ENCODE measurements at places on chromosomes 4 and X.

GRCh38 chrX:138986866-138987265 is 275.3 kb upstream of the FGF13 start:
- no peak for DNase-seq

GRCh38 chr4:114384629-114385028 is 214.0 kb upstream of the UGT8 start:
- no peak for DNase-seq

DNA sequence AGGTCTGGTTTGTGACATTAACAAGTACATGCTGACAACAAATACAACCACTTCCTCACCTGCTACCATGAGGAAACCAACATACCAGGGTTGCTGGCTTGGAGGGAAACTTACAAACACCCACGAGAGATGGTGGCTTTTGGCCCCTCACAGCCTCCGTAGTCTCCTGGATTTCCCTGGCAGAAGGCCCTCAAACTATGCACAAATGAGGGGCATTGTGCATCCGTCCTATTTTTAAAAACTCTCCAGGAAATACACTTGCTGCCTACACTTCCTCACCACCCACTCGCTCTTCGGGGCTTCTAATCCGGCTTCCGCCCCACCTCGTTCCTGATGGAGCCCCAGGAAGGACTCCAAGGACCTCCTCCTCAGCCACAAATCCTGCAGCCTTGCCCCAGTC is 355.0 kb upstream of the GATB start:
- no peak for DNase-seq

DNA sequence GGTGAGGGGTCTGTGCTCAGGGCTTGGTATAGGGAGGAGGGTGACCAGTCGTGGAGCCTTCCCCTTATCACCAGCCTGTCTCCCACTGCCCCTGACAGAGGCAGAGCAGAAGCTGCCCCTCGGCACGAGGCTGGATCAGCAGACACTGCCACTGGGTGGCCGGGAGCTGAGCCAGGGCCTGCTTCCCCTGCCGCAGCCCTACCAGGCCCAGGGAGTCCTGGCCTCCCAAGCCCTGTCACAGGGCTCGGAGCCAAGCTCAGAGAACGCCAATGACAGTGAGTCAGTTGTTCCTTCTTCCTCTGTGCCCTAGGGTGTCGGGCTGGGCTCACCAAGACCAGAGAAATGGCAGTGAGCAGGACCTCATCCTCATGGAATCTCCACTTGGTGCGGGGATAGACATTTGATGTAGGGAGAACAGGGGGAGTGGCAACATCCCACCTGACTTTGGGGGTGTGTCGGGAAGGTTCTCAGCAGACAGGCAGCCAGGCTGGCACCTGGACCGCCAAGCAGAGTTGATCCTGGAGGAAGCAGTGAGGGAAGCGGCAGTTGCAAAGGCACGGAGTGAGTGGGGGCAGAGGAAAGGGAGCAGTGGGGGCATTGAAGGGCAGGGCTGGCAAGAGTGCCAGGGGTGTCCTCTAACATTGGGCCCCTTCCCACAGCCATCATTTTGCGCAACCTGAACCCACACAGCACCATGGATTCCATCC is 14.3 kb upstream of the UBA1 start:
- DNase-seq, result no peak

DNA sequence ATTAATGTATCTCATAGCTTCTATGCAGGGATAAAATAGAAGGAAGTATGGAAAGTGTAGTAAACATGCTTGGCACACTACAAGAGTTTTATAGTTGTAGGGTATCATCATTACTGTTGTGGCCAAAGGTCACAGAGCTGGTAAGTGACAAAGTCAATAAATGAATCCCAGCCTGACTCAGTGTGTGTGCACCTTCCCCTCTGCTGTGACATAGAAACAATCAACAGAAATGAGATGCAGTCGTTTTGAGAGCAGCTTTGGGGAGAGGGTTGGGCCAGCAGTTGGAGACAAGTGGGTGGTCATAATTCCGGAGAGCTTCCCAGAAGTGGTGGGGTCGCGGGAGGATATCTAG is 82.4 kb upstream of the RBPJ start:
- peak; percentile 96 for DNase-seq

- DNase-seq, result no peak
Observed at GRCh38 chr4:40307627-40308497, 27.3 kb upstream of the CHRNA9 start.

DNA sequence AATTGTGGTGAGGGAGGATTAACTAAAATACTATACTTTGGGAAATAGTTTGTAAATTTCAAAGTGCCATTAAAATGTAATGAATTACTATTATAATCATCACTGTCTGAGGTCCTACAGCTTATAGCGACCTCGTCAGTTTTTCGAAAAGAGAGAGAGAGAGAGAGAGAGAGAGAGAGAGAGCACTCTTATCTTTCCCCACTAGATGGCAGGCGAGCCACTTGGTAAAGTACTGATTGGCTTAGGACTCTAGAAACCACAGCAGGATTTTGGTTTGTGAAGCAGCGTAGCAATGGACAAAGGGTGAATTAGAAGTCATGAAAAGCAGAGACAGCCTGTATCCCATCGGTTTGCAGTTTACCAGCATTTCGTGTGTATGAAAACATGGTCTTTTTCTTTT is 52.5 kb downstream of the LINC00632 start:
- DNase-seq, result no peak

- no peak for DNase-seq
Observed at GRCh38 chr4:18954538-18954937, 933.0 kb upstream of the LCORL start.

- DNase-seq, result no peak
Observed at GRCh38 chr4:140269369-140269768, 104.1 kb upstream of the SCOC start.

- no peak for DNase-seq
Observed at GRCh38 chr4:86974551-86974994, 39.8 kb downstream of the AFF1 start.

GRCh38 chrX:72247206-72247942 is 8.5 kb upstream of the ERCC6L start:
- DNase-seq, result peak; percentile 72

GRCh38 chr4:170391066-170391740 is 301.4 kb upstream of the AADAT start:
- DNase-seq, result no peak

DNA sequence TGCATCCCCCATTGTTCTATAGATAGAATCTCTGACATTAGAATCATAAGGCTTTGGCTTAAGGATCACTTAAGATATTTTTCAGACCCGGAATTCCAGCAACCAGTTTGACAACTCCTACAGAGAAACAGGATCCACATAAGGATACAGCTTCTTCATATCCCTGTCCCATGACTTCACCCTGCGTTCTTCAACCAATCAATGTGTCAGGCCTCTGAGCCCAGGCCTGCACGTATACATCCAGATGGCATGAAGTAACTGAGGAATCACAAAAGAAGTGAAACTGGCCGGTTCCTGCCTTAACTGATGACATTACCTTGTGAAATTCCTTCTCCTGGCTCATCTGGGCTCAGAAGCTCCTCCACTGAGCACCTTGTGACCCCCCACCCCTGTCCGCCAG is 85.1 kb downstream of the MFAP3L start:
- DNase-seq, result no peak

DNA sequence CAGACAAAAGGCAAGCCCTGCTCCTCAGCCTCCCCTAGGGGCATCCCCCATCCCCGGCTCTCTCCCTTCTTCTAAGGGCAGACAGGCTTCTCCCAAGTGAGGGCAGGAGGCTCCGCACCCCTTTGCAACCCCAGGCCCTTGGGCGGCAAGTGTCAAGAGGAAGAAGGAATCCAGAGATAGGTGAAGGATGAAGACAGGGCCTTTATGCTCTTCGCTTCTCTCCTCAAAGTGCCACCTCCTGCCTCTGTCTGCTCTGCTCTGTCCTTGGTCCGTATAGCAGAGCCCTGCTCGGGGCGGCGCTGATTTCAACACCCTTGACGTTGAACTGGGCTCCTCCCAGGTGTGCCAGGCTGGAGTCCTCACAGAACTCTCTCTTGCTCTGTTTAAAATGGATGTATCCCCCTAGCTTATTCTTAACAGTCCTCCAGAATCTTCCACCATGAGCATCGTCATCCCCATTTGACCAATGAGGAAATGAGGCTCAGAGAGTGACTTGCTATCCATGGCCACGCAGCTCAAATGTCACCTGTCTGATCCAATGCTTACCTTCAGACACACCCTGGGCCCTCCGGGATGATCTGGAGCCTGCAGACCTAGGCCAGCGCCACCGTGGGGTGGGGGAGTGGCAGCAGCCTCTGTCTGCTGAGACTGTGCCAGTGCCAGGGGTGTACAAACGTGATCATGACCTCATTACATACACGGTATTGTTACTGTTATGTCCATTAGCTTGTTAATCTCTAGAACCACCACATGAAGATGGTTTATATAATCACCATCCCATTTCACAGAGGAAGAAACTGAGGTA is 99.8 kb downstream of the PHKA2 start:
- no peak for DNase-seq

- peak; percentile 13 for DNase-seq
Observed at GRCh38 chrX:129478516-129478915, 44.8 kb downstream of the SMARCA1 start.

DNA sequence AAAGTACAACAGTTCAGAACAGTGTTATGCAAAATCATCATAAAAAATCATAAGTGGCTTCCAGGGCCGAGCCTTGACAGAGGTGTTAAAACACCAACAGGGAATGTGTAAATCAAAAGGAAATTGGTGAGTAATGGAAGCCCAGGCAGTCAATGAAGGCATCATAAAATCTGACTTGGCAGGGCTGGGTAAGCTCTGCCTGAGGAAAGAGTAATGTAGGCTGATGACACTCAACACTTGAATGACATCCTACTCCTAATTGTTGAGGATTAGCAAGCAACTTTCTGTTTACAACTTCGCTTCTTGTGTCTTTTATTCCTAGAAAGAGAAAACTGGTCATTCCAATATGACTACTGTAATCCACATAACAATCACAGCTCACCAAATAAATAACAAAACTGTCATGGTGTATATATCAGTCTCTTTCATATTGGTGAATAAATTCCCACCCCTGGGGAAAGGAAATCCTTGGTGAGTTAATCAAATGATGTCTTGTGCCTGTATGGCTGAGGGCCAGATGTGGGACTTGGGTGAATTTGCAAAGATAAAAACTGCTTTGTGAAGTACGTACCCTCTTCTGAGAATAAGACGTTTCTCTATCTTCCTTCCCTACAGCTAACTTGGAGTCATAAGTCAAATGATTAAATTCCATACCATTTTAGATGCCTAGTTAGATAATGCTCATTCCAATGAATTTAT is 196.8 kb downstream of the DCHS2 start:
- DNase-seq, result no peak

- DNase-seq, result no peak
Observed at GRCh38 chr4:3010998-3011397, 47.6 kb downstream of the GRK4 start.

DNA sequence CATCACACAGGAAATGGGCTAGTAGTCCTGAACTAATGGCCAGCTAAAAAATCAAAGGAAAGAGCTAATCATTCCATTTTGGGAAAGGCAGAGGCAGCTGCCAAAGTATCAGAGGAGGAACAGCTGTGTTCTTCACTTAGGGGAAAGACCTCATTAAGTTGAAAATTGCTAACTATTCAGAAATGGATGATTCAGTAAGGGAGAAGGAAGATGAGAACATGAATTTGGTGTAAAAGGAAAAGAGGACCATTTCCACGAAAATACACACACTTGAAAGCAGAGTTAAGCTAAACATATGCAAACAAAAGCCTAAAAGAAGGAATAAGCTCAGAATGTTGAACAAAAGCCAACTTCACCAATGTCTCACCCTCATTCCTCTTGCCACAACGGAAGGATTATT is 90.4 kb downstream of the PCDH19 start:
- no peak for DNase-seq

DNA sequence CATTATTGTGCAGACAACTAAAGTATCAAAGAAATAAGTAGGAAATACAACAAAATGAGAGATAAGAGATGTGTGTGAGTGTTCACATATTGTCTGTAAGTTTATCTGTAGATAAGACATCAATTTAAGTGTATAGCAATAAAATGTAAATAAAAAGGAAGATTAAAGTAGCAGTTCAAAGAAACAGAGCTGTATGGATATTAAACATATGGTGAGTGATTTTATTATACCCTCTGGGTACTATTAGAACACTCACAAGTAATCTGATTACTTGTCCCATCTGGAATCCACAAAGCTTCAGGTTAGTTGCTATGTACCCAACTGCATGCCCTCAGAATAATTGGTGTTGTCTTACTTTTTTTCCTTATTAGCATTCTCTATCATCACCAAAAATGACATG is 747.9 kb upstream of the ADGRL3 start:
- no peak for DNase-seq

DNA sequence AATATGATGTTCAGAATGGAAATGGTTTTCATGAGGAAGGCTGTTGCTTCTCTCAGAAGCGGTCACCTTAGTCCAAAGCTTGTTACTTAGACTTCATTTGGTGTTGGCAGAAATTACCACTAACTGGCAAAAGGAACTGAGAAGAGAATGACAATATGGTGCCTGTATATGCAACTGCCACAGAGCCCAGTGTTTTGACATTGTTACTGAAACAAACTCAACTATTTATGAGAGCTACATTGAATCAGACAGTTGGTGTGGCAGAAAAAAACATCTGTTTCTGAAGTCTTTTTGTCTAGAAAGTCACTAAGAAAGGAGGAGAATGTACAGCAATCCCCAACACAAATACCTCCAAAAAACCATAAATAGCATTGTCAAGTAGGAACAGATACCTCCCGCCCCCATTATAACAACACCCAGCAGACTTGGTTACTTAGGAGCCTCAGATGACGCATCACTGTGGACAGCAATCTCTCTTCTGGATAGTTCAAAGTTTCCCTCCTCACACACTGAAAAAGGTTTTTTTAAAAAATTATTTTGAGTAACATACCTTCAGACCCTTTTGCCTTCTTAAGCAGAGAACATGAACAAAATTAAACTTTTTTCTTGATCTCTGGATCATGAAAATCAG is 92.2 kb downstream of the MAML3 start:
- DNase-seq, result no peak

DNA sequence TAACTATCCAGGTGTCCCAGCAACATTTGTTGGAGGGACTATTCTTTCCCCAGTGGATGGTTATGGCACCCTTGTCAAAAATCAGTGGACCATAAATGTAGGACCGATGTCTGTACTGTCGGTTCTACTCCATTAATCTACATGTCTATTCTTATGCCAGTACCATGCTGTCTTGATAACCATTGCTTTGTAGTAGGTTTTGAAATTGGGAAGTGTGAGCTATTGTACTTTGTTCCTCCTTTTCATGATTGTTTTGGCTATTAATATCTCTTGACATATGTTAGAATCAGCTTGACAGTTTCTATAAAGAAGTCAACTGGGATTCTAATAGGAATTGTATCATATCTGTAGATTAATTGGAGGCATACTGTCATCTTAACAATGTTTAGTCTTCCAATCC is 112.7 kb downstream of the HNRNPD start:
- no peak for DNase-seq

Data from NCI-H2029 (cell line).